ENCODE measurements at places on chromosomes 1 and 21.

- DNase-seq = no peak
These were observed 52.1 kb downstream of the ZSCAN20 start for GRCh38 chr1:33524586-33524985.

DNA sequence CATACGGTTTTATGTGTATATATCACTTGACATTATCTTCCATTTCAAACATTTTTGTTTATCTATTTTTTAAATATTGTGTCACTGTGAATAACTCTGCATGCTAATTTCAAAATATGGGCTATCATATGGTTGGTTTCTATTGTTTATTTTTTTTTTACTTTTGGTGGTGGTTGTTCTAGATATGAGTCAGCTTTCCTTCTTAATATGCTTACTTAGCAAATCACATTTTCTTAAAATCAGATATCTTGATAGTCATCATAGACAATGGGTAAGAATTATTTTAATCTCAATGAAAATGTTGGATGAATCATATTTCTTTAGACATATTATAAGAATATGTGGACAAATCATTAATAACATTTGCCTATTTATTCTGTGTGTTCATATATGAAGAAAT is 881.5 kb downstream of the BRINP3 start:
- DNase-seq = no peak

DNA sequence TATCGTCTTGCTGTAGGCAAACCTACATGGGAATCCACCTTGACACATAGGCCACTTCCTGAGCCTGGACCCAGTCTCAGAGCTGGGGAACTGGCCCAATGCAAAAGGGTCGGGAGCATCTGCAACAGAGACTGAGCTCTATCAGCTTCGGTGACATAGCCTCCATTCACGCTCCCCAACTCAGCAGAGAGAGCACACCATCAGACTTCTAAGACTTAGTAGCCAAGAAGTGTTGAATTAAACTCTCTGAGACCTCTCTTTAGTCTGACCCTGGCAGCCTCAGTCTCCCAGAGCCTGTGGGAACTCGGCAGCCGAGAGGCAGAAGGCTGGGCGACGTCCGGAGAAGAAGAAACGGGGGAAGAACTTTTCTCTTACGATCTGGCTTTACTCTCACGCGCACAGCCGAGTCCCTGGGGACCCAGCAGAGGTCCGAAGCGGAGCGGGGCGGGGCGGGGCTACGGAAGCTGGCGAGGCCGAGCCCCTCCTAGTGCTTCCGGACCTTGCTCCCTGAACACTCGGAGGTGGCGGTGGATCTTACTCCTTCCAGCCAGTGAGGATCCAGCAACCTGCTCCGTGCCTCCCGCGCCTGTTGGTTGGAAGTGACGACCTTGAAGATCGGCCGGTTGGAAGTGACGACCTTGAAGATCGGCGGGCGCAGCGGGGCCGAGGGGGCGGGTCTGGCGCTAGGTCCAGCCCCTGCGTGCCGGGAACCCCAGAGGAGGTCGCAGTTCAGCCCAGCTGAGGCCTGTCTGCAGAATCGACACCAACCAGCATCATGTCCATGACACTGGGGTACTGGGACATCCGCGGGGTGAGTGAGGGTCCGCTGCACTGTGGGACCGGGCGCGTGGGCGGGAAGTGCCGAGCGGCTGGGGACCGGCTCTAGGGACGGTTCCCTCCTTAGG is at the start of gene GSTM4:
GSTM4 (plus strand) TSS at position 485 of the 905 bp plus-strand sequence; CDS start at position 776, 291 bp downstream.
- peak; percentile 51 for DNase-seq

DNA sequence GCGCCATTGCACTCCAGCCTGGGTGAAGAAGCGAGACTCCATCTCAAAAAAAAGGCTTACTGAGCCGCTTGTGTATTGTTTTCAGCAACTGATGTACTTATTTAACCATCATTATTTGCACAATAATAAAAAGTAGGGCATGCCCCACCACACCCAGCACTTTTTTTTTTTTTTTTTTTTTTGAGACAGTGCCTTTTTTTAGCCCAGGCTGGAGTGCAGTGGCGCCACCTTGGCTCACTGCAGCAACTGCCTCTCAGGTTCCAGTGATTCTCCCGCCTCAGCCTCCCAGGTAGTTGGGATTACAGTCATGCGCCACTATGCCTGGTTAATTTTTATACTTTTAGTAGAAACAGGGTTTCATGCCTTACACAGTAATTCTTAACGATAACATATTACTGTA is 12.2 kb upstream of the TRNAU1AP start:
- DNase-seq = no peak

DNA sequence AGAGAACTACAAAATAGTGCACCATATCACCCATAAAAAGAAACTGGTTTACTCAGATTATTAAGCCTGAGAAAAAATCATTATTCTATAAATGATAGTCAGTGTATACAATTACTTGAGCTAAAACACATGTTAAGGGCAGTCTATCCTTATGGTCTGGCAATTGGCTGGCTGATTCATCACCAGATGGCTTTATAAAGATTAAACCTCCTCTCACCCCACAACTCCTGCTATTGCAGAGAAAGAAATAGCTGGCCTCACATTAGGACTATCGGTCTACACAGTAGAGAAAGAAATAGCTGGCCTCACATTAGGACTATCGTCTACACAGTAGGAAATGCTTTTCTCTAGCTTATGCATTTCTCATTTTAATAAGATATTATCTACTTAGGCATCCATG is 21.2 kb downstream of the CEP170 start:
- no peak for DNase-seq

GRCh38 chr1:46455951-46456350 is 33.7 kb upstream of the DMBX1 start:
- no peak for DNase-seq

- DNase-seq = no peak
These were observed 9.2 kb downstream of the CAP1 start for GRCh38 chr1:40049725-40050124.

- DNase-seq = no peak
These were observed 15.3 kb downstream of the AK4 start for GRCh38 chr1:65163201-65163805.

GRCh38 chr1:112937495-112937894 is 18.5 kb downstream of the SLC16A1 start:
- DNase-seq = no peak

DNA sequence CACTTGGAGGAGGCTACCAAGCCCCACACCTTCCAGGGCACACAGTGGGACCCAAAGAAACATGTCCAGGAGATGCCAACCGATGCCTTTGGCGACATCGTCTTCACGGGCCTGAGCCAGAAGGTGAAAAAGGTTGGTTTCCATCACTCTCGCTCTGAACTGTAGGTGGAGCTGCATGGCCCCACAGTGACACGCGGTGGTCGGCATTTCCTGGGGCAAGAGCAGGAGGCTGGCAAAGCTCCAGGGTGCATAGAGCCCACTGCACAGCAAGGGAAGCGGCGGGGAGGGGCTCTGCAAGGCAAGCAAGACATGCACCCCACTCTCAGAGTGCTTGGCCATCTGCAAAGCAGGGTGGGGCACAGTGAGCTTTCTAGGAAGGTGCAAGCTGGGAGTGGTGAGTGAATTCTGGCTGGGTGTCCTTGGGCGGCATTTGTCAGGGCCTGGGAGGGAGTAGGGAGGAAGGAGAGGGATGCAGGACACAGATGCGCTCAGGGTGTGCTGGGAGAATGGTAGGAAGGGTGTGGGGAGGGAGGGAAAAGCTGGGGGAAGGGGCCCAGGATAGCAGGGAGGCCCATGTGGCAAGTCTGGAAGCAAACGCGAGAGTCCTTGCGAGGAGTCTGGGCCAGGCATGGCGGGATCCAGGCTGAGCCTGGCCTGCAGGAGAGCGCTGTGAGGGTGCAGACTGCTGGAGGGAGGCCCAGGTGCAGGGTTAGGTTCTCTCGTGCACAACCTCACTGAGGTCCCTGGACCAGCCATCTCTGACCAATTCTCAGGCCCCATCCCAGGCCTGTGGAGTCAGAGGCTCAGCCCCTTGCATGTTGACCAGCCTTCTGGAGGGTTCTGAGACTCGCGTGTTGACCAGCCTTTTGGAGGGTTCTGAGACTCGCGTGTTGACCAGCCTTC is 11.0 kb downstream of the TRPM2 start:
- no peak for DNase-seq

GRCh38 chr1:118363396-118363795 is 178.4 kb upstream of the SPAG17 start:
- DNase-seq = no peak

GRCh38 chr21:36489776-36490165 is 9.8 kb upstream of the CLDN14 start:
- DNase-seq = no peak

GRCh38 chr1:41515131-41515678 is 30.7 kb upstream of the EDN2 start:
- DNase-seq = no peak

DNA sequence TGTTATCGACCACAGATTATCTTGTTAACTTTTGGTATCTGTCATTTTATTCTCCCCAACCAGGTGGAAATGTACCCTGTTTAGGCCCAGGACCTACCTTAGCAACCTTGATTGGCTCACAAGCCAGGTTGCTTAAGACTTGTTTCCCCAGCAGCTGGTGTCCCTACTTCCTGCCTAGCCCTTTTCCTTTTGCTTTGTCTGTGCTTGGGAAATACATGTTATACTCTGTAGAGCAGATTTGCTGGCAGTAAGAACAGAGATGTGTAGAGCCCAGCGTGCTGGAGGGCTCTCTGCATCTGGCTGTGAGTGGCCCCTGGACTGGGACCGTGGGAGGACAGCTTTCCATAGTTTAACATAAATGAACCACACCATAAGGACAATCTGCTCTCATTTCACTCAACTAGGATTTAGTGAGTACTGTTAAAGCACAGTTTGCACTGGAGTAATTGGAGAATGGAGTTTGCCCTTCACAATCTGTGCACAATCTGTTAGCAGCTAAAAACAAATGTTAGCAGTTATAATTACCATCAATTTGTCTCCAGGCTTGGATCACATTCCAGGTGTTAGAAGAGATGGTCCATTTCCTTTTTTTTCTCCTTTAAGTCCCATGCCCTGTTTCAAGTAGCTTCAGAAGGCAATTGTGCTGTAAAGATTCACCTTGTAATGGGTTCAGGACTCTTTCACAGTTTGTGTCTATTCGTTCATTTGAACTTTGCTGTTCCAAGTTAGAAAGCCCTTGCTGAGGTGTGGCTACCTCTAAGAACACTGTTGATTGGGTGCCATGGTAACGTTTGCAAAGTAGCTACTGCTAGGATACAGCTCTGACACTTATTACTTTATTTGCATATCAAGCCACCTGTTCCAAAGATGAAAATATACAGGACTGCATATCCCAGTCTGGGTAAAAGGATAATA is at the start of gene APOBEC4:
APOBEC4 (minus strand) TSS at position 770 of the 915 bp plus-strand sequence. CDS start 4,535 bp downstream, outside the sequence.
- DNase-seq = no peak

GRCh38 chr1:246587606-246588005 is 21.4 kb downstream of the CNST start:
- no peak for DNase-seq

DNA sequence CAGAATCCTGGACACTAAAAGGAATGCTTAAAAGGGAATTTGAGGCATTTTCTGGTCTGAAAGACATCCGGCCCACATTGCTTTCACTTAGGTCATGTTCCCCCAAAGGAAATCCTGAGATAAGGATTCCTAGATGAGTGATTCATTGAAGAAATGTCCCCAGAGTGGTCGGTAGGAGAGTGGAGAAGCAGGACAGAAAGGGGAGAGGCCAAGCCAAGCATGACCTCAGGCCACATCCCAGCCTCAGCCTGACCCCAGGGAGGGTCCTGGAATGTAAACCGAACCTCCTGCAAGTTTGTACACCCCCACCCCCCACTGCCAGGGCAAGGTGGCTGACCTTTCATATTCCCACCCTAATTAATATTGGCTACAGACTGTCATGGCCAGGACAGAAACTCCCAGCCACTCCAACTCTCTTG is 16.6 kb downstream of the HIVEP3 start:
- DNase-seq = no peak

- DNase-seq = no peak
These were observed 5.5 kb downstream of the EFNA3 start for GRCh38 chr1:155083865-155084721.

GRCh38 chr1:4408380-4408779 is 246.0 kb upstream of the AJAP1 start:
- no peak for DNase-seq

DNA sequence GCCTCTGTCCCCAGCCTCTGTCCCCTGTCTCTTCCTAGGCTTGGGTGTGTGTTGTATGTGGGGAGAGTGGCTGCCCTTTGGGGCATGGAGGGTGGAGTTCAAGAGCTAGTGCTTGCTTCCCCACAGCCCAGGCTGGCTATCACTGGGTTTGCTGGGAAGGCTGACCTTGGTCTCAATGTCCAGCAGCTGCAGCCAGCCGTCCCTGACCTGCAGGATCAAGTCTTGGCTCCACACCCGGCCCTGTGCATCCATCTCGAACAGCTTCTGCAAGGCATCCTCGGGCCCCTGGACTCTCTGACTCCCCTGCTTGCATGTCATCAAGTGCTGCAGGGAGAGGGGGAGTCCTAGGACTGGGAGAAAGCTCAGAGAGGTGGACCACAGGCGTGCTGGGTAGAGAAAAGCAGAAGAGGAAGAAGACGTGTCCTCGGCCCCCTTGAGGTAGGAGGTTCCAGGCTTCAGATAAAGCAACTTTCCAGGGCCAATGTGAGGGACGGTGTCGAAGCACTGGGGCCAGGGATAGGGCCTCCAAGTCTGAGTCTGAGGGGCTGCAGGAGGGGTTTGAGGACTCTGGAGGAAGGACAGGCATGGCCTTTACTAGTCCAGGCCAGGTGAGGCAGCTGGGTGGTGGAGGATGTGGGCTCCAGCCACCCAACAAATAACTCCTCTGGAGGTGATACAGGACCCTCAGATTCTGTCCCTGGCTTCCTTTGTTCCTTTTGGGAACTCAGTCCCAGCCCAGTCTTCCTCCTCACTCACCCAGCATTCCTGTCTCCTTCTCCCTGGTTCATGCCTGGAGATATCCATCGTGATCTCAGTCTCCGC is 4.0 kb downstream of the EPS8L3 start:
- DNase-seq = no peak

DNA sequence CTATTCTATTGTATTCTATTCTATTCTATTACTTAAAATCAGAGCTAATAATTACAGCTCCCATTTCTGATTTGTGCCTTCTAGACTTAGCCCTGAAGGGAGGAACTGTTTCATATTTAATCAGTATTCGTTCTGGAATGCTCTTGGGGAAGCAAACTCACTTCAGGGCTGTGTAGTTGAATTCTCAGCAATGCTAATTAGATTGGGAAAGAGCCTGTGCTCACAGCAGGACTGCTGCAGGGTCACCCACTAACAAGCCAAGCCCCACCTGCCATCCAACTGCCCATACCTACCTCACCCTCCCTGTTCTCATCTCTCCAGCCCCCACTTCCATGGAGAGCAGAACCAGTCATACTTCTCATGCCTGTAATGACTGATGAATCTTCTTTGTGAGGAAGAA is 464.2 kb downstream of the PTPRU start:
- no peak for DNase-seq

GRCh38 chr1:211896958-211897357 is 66.4 kb upstream of the LPGAT1 start:
- no peak for DNase-seq

DNA sequence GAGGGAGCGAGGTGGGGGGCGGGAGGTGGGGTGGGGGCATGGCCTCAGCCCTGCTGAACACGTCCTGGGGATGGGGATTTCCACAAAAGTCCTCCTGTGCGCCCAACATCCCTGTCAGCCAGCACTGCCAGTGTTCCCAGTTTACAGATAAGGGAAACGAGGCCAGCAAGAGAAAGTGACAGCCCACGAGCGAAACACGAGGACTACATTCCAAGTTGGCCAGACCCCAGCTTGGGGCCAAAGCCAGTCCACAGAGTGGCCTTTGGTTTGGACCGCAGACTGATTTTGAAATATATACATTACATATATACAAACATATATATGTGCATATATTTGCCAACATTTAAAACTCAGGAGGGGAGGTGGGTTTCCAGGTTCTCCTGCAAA is 5.0 kb downstream of the FBXO2 start:
- DNase-seq = no peak
